ENCODE measurements at places on chromosomes 13 and 19.

- no peak for DNase-seq
These were observed 18.6 kb downstream of the POP4 start for GRCh38 chr19:29624489-29625185.

- peak; percentile 86 for DNase-seq
These were observed 171.4 kb downstream of the OXGR1 start for GRCh38 chr13:96822895-96823294.

DNA sequence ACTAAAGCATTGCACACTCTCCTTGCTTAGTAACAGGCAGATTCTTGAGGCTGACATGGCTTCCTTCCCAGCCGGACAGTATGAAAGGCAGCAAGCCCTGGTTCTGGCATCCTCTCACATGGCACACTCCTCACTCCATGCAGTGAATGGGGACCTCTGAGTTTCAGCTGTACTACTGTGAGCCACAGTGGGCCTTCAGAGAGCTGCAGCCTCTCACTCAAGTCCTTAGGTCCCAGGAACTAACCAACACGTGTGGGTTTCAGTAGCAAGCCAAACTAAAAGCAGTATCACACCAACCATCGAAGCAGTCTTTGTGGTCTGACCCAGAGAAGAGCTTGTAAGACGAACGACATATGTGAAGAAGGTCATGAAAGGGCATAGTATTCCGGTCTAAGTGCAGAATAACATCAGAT, 128.2 kb downstream of the TBC1D4 start:
- DNase-seq, result no peak

DNA sequence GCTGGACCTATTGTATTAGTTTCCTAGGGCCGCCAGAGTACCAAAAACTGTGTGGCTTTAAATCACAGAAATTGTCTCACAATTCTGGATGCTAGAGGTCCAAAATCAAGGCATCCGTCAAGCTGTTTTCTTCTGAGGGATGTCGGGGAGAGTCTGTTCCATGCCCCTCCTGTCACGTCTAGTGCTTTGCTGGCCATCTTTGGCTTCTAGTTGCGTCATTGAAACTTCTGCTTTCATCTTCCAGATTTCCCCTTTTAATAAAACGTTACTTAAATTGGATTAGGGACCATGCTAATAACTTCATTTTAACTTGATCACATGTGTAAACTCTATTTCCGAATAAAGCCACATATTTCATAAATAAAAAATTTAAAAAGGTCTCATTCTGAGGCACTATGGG, 47.5 kb downstream of the TRPM4 start:
- no peak for DNase-seq

DNA sequence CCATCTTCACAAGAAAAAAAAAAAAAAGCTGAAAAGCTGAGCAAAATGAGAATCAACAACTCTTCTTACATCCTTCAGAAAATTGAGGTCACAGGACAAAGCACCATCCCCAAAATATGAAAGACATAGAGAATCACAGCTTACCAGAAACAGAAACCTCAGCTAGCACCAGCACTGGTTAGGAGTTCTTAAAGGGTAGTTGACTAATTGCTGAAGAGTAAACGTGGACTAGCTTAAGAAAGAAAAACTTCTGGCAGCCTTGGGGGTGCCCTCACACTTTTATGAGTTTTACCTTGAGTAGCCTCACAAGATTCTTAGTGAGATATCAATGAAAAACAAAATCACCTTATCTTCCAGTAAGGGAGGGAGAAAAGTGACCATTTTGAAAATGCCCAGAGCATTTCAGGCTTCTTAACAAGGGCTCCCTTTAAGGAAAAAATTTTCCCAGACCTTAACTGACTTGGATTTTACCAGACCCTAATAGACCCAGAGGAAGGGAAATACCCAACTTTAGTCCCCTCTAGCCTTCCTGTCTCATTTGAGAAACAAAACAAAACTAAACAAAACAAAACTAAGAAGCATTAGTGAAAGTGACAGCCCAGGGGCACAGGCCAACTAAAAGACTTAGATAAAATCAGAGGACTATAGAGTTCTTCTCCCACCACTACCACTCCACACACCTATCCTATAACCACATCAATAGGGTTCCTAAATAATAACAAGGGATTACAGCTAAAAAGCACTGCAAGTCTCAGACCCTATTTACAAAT, 888.6 kb downstream of the DIAPH3 start:
- DNase-seq, result no peak

- DNase-seq, result peak; percentile 23
These were observed 540 bp upstream of the USE1 start for GRCh38 chr19:17214508-17215126.

DNA sequence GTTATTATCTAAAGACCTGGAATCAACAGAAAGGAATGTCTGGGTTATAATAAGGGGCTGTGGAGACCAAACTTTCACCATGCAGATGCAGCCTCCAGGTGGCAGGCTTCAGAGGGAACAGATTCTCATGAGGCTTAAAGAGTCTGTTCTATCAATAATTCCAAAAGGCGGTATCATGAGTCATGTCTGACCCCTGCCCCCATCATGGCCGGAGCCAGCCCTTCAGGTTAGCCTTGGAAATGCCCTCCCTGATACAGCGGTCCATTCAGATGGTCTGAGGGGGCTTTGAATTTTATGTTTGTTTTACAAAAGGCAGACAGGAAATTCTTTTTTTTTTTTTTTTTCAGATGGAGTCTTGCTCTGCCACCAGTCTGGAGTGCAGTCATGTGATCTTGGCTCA, 21.7 kb upstream of the LAMP1 start:
- peak; percentile 73 for DNase-seq

DNA sequence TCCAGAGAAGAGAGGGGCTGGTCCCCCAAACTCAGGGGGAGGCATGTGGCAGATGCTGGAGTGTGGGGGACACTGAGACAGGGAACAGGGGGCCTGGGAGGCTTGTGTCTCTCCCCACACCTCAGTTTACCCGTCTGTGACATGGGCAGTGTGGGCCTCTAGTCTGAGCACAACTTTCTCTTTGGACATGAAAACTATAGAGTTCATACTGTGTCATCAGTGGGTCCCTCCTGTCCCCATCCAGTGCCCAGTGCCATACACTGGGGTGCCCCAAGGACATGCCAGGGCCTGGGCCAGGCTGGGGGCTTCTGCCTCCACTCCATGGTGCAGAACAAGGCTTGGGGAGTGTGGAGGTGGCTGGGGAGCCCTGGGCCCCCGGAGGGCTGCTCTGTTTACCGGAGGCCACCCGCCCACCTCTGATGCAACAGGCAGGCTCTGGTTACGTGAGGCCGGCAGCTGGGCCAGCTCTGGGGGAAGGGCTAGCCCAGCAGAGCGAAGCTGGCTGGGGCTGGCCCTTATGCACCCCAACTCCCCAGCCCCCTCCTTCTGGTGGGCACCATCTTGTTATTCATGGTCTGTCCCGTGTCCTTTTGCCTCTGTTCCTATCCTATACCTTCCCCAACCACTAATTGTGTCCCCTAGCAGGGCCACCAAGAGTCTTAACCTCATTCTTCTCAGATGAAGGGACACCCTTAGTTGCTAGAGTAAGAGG, 1.9 kb upstream of the MEF2B start:
- peak; percentile 40 for DNase-seq

DNA sequence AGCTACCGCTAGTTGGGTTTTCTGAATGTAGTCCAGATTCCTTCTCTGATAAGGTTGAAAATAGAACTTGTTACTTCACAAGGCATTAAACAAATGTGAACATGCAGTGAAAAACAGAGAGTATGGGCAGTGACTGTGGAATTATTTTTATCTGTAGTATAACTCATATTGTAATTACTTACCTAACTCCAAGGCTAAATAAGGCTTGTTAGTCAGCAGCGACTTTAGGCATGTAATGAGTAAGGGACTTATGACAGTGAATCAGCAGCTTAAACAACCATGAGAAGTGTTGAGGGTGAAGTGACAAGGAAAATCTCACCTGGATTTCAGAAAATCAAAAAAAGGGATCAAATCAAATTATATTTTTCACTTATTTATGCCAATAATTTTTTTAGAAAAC, 1719.5 kb upstream of the MIR17HG start:
- DNase-seq, result no peak

DNA sequence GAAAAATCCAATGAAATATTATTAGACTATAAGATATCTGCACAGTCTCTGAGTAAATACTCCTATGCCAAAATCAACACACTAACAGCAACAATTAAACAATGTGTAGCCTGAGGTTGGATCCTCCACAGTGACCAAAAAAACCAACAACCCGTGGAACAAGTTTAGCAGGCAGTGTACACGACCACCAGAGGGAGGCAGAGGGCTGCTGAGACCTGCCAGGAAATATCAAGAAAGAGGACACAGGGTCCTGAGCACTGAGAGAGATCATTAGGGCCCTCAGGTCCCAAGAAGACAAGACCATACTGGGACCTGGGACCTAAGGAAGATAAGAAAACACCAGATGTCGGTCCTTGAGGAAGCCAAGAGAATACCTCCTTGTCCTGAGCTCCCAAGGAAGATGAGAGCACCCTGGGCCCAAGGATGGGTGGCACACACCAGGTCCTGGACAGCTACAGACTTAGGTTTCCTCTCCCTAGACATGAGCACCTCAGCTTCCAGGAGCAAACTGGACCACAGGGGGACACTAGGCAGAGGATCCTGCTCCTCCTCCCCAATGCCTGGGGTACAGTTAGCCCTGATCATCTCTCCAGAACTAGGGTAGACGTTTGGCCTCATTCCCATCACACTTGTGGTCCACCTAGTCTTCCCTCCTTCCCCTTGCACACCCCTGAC, 822 bp upstream of the ZNF274 start:
- DNase-seq, result peak; percentile 7

DNA sequence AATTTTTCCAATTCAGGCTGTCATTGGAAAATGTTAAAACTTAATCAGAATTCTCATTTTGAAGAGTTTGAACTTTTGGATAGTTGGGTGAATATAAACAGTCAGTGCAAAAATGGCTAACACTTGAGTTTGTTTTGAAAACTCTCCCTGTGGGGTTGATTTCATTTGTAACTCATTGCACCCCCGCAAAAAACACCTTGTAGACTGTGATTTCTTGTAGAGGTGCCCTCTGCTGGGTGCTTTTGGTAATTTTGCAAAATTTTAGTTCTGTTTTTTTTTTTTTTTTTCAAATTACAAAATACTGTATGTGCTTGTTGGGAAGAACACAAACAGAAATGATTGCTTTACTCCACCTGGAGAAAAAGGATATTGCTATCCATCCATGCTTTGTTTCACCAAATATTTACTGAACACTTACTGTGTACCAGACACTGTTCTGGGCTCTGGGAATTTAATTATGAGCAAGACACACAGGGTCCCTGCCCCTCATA, 28.2 kb upstream of the GPI start:
- DNase-seq, result no peak

GRCh38 chr13:32316028-32316339, 676 bp downstream of the BRCA2 start:
- DNase-seq, result no peak

DNA sequence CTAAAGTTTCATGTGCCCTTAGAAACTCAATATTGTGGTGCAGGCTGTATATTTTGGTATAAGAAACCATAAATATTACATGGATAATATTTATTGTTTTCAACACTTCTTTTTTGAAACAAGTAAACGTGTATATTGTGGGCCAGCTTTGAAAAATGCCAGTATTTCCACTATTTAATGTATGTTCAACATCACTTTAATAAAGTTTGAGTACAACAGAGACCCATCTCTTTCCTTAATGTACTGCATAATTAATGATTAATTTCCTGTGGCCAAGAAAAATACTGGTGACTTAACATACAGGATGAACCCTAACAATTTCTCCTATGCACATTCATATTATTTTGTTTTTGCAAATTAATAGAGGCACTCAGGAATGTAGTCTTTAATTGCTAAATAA, 2891.5 kb downstream of the PCDH9 start:
- DNase-seq, result no peak

DNA sequence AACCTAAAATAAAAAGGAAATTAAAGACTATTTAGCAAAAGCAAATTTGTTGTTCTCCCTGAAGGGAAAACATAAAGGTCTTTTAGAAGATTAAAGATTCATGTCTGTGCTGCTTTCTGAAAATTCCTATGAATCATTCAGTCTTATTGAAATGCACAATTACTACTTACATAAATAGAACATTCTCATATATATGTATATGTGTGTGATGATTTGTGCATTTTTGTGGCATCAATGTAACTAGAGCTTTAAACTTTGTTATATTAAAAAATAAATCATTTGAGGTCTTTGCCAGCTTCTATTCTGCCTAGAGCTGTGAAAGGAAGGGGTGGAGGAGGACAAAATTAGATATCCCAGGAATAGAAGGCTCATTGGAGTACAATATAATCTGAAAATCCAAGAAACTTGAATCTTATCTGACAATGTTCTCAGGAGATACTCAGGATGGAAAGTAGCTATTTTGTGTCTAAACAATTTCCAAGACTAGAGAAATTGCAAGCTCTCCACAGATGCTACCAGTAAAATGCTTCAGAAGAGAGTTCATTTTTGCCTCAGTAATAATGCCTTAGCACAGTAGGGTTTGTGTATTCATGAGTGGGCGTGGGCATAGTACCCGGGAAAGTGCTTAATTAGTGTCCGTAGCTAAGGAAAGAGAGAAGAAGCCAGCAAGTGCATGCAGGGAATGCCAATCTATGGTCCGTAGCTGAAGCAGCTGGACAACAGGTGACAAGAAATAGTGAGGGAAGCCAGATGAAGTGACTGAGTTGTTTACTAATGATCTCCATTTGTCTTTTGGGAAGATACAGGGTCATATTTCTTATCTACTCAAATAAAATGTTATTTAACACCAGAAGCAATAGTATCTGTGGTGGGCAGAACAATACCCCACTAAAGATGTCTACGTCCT, 395.5 kb upstream of the NBEA start:
- DNase-seq, result no peak

GRCh38 chr19:33849551-33850147, 53.0 kb downstream of the KCTD15 start:
- no peak for DNase-seq

- no peak for DNase-seq
These were observed 9.4 kb downstream of the LRP3 start for GRCh38 chr19:33203529-33203928.

DNA sequence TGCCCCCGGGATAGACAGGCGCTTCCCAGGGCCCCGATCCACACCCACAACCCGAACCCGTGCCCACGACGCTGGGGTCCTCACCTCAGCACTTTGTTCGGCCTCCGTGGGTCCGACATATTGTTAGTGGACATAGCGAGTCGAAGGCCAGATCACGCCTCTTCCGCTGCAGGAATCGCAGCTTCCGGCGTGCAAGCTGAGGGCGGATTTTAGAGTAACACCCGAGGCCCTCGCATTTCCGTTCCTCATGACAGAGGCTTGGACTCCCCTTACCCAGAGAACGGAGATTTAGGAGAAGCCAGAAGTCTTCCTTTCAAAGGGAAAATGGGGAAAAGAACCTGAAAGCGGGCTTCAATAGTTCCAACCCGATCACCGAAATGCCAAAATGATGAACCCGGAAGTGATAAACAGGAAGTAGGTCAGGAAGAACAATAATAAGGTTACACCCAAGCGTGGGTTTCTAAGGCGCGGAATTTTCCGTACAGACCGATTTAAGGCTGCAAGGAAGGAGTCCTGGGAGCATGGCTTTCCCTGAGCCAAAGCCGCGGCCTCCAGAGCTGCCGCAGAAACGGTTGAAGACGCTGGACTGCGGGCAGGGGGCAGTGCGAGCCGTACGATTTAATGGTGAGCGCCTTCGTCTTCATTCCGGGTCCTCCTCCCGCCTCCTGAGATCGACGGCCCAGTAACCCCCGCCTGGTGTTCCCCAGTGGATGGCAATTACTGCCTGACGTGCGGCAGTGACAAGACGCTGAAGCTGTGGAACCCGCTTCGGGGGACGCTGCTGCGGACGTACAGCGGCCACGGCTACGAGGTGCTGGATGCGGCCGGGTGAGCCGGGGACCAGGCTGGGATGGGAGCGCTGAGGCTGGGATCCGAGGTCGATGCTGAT, 2.9 kb downstream of the WDR83 start:
- peak; percentile 64 for DNase-seq

- no peak for DNase-seq
These were observed 204.8 kb downstream of the MYO16 start for GRCh38 chr13:108834193-108834592.

- DNase-seq, result no peak
These were observed 82.6 kb downstream of the KATNAL1 start for GRCh38 chr13:30224732-30225131.
